ENCODE measurements at places on chromosomes 2 and 18.
A peak's percentile ranks its signal among the peaks of the same experiment; 100 is the strongest.

DNA sequence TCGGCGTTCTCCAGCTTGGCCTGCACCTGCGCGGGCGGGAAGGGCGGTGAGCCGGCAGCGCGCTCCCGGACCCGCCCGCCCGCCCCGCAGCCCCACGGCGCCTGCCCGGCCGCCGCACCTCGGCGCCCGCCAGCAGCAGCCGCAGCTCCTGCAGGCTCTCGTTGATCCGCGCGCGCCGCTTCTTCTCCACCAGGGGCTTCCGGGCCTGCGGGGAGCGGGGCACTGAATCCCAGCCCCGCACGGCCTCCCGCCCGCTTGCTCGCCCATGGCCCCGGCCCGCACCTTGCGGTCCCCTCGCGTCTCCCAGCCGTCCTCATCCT, 335 bp downstream of the HES6 start:
- peak; percentile 52 for DNase-seq

GRCh38 chr2:37283207-37283606, 41.4 kb downstream of the PRKD3 start:
- no peak for DNase-seq

GRCh38 chr2:104572834-104573233, 281.1 kb upstream of the POU3F3 start:
- no peak for DNase-seq

DNA sequence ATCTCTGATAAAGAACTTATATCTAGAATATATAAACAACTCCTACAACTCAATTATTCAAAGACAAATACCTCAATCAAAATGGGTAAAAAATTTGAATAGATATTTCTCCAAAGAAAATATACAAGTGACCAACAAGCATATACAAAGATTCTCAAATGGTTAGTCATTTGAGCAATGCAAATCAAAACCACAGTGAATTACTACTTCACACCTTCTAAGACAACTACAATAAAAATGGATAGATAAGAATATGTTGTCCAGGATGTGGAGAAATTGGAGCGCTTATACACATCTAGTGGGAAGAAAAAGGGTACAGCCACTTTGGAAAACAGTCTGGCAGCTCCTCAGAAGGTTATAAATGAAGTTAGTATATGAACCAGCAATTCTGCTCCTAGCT, 332.9 kb downstream of the TGIF1 start:
- no peak for DNase-seq

- DNase-seq: no peak
Observed at GRCh38 chr18:40558706-40559392, 1396.2 kb upstream of the PIK3C3 start.

Measured in activated CD4-positive, alpha-beta T cell treated with anti-CD3 and anti-CD28 coated beads for 36 hours (primary cell).